ENCODE measurements at places on chromosomes 4 and X.

DNA sequence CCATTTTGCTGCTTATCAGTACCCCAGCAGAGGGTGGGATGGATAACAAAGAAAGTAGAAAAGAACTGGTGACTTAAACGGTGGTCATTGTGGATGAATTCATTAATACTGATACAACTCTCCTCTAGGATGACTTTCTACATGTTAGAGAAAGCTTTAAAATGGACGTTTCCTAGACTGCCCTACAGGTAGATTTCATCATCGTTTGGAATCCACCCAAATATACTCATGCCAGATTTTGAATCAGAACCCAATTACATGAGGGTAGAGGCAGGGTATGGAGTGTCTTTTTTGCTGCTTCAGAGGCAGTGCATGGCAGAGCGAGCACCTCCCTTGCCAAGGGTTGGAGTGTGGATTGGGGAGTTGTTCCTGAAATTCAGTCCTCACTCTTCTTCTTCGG lies 13.3 kb upstream of the ANTXR2 start:
- no peak for DNase-seq

- DNase-seq: no peak
Measured at GRCh38 chrX:150509703-150510102, 58.7 kb upstream of the MTM1 start.

DNA sequence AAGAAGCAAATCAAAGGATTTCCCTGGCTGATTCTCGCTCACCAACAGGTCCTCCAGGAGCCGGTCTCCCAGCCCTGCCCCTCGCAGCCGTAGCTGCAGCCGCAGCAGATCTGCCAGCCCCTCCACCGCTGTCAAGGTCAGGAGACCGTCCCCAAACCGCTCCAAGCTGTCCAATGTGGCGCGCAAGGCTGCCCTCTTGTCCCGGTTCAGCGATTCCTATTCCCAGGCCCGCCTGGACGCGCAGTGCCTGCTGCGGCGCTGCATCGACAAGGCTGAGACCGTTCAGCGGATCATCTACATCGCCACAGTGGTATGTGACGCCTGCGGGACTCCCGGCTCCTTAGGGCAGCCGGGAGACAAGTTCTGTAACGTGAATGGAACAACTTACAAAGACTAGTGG lies 25.6 kb downstream of the SPATA18 start:
- no peak for DNase-seq

DNA sequence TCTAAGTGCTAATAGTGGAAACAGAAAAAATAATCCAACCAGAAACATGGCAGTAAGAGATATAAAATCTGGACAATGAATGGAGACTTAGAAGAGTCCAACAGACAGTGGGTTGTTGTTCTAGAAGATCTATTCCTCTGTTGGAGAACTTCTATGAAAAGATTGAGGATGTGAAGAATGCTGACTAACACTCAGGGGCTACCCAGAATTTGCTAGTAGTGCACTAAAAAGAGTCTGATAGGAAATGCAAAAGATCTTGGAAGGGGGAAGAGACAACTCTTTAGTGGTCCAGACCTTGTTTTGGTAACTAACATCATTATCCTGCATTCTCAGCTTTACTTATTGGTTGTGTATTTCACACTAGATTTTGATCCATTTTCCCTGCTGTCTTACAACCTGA lies 77.9 kb downstream of the SMARCA1 start:
- DNase-seq: no peak

DNA sequence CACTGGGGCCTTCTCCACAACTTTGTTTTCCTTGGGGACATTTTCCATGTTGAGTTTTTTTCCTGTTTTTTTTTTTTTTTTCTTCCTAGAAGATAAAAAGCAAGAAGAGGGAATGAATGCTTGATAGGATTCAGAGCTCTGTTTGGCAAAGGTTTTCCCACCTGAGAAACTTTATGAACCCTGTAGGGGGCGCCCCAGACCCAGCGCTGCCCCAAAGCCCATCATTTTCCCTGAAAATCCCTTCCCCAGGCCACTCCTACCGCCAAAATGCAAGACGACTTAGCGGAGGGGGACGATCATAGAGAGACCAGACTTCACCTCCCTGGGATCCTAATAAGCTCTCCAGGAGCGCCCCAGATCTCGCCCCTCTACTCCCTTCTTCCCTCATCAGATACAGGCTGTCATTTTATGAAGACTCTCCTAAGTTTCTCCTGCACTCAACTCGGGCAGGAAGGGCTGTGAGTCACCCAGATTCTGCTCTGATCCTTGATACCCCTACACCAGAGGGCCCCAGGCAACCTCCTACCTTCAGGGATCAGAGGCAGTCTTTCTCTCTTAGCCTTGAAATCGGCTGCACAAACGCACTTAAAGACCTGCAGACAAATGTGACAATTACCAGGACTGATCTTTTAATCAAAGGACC lies 1.4 kb downstream of the BEX5 start:
- no peak for DNase-seq

GRCh38 chr4:86872135-86872534 lies 20.1 kb downstream of the C4orf36 start:
- DNase-seq: no peak

DNA sequence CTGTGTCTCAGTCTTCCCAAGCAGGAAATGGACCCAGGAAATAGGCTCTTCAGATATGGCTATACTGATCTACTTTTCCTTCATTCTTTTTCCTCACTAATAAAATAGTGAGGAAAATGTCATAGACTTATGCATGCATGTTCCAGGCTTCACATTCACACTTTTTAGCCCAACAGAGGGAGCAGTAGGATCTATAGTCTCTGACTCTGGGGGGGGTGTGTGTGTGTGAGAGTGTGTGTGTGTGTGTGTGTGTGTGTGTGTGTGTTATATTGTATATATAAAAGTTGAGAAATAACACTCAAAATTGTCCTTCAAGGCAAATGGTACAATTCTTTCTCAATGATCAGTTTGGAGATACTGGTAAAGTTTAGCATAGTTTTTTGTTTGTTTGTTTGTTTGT lies 297.2 kb upstream of the GALNT7 start:
- no peak for DNase-seq

DNA sequence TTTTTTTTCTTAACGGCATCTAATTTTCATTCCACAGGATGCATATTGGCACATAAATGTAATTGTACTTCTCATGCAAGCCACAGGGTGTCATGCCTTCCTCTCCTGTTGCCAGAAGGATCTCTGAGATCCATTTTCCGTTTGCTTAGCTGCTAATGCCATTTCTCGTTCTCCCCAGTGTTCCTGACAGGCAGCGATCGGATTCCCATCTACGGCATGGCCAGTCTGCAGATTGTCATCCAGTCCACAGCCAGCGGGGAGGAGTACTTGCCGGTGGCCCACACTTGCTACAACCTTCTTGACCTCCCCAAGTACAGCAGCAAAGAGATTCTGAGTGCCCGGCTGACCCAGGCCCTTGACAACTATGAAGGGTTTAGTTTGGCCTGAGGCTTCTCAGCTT lies 8.9 kb upstream of the NAP1L5 start:
- no peak for DNase-seq

GRCh38 chrX:74293343-74293946 lies 10.5 kb upstream of the ZCCHC13 start:
- peak; percentile 41 for DNase-seq

- no peak for DNase-seq
Measured at GRCh38 chr4:47334652-47335051, 128.8 kb downstream of the COMMD8 start.

DNA sequence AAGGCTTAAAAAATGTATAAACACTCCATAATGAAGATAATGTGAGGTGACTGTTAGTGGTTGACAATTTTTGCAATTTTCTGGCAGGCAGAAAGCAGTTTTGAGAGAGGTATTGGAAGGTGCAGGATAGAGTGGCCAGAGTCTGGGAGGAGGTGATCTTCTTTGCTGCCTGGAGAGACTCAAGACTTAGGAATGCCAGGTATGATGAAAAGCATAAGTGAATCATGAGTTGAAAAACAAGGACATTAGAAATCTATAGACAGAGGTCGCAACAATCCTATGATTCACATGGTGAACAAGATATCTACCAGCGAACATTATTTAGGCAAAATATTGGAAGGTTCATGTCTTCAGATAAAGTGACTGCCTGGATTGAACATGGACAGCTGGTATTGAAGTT lies 118.5 kb downstream of the CFAP299 start:
- DNase-seq: no peak

- no peak for DNase-seq
Measured at GRCh38 chr4:61239250-61239649, 39.1 kb downstream of the ADGRL3 start.

GRCh38 chr4:86306816-86307215 lies 53.0 kb downstream of the MAPK10 start:
- DNase-seq: no peak

DNA sequence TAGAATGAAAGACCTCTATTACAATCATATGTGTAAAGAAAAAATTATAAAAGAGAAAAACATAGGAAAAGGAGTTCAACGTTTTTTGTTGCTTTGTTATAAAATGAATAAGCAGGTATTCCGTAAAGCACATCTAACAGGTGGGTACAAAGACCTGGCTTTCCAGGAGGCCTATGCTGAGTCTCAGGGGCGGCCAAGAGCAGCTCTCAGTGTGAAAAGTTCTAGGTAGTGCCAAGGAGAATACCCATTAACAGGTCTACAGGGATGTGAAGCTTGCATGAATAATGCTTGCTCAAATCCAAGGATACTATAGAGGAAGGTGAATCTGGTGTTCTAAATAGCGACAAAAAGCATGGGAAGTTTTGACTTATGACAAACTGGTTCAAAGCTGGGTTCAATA lies 944.4 kb downstream of the PDHA2 start:
- DNase-seq: no peak

DNA sequence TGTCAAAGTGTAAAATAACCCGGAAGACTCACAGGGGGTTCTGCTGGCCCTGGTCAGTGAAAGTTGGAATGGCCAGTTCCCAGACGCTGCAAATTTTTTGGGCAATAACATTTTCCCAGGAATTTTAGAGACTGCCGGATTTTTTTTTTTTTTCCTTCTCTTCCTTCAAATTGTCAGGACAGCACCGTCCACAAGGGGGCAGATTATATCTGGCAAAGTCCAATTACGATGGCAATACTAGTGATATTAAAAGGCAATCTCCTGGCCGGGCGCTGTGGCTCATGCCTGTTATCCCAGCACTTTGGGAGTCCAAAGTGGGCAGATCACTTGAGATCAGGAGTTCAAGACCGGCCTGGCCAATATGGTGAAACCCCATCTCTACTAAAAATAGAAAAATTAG lies 20.5 kb downstream of the SLC25A5 start:
- DNase-seq: no peak

DNA sequence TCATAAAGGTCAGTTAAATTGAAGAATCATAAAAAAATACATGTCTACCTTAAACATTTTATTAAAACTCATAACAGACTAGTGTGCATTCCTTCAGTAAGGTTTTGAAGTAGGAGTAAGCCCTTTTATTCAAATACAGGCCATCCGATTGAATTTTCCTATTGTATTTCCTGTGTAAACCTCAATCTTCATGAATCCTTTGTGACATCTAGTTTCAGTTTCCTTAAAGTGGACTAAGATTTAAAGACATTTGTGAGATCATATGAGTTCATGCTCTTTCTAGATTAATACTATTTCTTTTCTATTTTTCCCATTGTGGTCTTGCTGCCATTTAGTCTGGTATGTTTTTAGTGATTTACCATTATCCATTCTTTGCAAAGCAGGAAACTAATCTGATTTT lies 644.7 kb upstream of the BOD1L1 start:
- no peak for DNase-seq

- no peak for DNase-seq
Measured at GRCh38 chr4:1784395-1784788, 8.7 kb upstream of the FGFR3 start.

DNA sequence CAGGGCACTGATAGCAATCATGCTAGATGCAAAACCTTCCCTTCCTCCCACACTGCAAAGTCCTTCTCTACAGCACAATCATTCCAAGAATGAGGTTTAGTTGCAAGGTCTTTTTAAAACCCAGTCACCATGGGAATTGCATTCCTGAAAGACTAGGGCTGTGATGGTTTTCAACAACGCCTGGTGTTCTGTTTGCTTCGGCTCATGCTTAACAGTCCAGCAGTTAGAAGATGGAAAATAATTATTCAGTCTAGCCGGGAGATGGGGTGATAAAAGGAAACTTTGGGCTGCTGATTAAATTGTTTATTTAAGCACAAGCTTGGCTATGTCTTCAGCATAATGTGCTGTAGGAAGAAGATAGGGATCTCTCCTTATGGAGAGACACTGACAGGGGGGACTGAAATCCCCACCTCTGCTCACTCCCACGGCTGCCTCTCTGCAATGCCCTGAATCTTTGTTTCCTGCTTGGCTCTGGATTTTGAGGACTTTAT lies 211.4 kb downstream of the MID1IP1 start:
- DNase-seq: no peak

DNA sequence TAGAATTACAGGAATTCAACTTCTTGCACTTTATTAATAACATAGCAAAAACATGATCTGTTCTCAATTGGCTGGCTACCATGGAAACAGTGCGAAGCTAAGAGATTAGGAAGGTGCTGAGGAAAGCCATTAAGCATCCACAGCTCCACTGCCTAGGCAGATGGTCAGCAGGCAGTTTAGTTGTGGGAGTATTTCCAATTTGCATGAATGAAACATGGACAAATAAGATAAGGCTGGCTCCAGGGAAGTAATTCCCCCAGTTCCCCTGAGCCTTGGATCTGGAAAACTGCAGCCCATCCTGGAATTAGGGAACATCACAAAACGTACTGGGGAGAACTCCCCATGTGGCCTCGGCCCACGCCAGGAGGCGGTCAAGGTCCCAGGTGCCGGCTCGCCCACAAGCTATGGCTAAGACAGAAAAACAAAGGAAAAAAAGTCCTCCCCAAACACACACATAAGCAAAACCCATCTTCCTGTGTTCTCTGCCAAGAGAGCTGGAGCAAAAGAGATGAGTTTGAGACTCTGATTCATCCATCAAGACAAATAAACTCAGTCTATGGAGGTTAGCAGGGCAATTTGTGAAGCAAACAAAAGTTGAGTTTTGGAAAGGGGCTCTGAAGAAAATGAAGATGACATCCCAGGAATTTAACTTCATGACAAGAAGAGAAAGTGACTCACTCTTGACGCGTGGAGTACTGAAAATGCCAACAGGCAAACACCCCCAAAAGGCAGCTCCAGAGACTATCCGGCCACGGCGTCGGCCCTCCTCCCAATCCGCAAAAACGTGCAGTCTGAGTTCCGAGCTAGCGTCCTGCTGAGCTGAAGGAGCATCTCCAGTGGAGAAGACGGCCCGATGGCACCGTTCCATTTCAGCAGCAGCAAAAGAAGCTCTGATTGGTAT lies 45.1 kb downstream of the IGFBP7 start:
- DNase-seq: no peak

GRCh38 chr4:72312032-72312650 lies 256.9 kb downstream of the ADAMTS3 start:
- DNase-seq: no peak

DNA sequence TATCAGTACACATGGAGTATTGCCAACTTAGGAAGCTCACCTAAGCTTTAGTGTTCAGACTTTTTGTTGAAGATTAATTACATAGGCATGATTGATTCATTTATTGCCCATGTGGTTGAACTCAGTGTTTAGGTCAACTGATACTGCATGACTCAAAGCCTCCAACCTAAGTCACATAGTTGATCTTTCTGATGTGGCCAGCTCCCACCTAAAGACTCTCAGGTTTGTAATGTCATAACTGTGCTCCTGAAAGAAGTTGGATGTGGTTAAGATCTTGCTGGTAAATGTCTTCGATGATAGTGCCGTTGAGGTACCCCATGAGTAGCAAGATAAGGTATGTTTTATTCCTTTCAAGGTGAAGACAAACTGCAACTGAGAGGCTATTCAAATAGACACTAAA lies 192.5 kb downstream of the EDA start:
- DNase-seq: no peak

- DNase-seq: no peak
Measured at GRCh38 chr4:54058171-54058570, 6.2 kb downstream of the CHIC2 start.
